ENCODE measurements at places on chromosomes 3 and 15. TPM values are rescaled to one million over a fixed set of nuclear protein-coding genes. Genes with fewer than 3 reads are reported as not detected.

Gene TMC3
- total RNA-seq, result not detected

Gene SYNM
- total RNA-seq, result 0.79 TPM

Gene TMEM212
- total RNA-seq, result not detected

Gene CFAP92
- not detected for total RNA-seq

Gene ZKSCAN7
- 0.79 TPM for total RNA-seq

Gene RTP1
- total RNA-seq, result not detected

Gene CYP1A2
- total RNA-seq, result not detected

Gene SLC51A
- total RNA-seq, result not detected

Gene TBC1D2B
- 62.3 TPM for total RNA-seq

Gene LIPC
- 0.93 TPM for total RNA-seq

- peaks cover 9% of the 10 kb centered on the region for H3K4me1 ChIP-seq
- no peaks in the 10 kb centered on the region for H3K27me3 ChIP-seq
- no peak for DNase-seq
- no peak overlapping the region for H3K27ac ChIP-seq
- no peak overlapping the region for H3K4me3 ChIP-seq
Measured at GRCh38 chr3:140761076-140761639, 83.3 kb downstream of the TRIM42 start.

- H3K27me3 ChIP-seq, result no peaks in the 10 kb centered on the region
- no peak overlapping the region for H3K27ac ChIP-seq
Measured at GRCh38 chr3:135633078-135633477, 332.4 kb upstream of the PPP2R3A start.

- H3K27ac ChIP-seq, result no peak overlapping the region
- peak; percentile 69 for DNase-seq
- H3K36me3 ChIP-seq, result no peaks in the 10 kb centered on the region
- H3K4me3 ChIP-seq, result peak overlapping the region; percentile 28
- peaks cover 31% of the 10 kb centered on the region for H3K4me1 ChIP-seq
Measured at GRCh38 chr3:48561045-48561736, 2.4 kb downstream of the UCN2 start.

DNA sequence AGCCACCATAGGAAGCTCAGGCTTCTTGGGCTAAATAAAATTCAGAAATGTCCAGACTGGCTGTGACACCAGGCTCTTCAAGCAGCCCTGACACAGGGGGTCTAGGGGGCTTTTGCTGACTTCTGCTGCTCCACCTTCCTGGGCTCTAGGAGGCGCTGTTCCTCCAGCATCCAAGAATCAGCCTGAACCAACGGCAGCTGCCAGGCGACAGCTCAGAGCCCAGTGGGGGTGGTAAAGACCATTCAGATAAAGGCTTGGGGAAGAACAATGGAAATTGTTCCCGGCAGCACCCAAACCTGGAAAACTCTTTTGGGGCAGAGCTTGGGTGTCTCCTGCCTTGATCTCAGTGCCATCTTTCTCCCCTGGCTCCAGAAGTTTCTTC is 21.6 kb upstream of the PSTPIP1 start:
- H3K4me3 ChIP-seq, result no peak overlapping the region
- peaks cover 8% of the 10 kb centered on the region for H3K27me3 ChIP-seq
- peak; percentile 88 for DNase-seq
- H3K36me3 ChIP-seq, result no peaks in the 10 kb centered on the region

DNA sequence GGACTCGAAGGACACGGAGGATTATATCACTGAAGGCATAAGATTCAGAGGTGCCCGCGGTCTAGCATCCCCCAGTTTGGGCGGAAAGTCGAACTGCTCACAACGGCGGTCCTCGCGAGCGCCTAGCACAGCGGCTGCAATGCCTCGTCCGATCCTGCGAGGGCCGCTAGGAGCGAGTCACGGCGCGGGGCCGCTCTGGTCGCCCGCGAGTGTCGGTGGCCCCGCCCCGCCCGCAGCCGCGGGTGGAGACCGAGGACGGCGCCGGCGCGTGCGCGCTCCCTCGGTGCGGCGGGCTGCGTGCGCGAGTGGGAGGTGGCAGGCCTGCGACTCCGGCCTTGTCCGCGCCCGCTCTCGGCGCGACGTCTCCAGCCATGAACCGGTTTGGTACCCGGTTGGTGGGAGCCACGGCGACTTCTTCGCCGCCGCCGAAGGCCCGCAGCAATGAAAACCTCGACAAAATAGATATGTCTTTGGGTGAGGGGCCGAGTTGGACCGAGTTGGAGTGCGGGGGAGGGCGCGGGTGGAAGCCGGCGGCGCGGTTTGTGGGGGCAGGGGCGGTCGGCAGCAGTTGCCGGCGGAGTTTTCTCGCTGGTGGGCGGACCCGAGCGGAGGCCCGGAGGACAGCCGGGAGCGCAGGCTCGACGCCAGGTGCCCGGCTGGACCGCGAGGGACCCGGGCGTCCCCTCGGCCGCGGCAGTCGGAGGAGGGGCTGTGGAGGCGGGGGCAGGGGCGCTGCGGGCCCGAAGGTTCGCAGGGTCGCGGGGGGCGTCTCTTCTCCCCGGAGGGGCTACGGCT is at the start of gene FYTTD1:
Gene FYTTD1 (plus strand): TSS at position 283 of the 795 bp plus-strand sequence. CDS start 89 bp downstream, at position 372.
- H3K27me3 ChIP-seq, result peaks cover 4% of the 10 kb centered on the region
- DNase-seq, result peak; percentile 97
- H3K27ac ChIP-seq, result peak within 1 kb of the TSS; percentile 96

GRCh38 chr15:87816811-87817210 is 439.7 kb downstream of the NTRK3 start:
- H3K4me3 ChIP-seq, result no peak overlapping the region
- no peaks in the 10 kb centered on the region for H3K27me3 ChIP-seq
- no peaks in the 10 kb centered on the region for H3K4me1 ChIP-seq
- H3K27ac ChIP-seq, result no peak overlapping the region
- no peaks in the 10 kb centered on the region for H3K36me3 ChIP-seq

DNA sequence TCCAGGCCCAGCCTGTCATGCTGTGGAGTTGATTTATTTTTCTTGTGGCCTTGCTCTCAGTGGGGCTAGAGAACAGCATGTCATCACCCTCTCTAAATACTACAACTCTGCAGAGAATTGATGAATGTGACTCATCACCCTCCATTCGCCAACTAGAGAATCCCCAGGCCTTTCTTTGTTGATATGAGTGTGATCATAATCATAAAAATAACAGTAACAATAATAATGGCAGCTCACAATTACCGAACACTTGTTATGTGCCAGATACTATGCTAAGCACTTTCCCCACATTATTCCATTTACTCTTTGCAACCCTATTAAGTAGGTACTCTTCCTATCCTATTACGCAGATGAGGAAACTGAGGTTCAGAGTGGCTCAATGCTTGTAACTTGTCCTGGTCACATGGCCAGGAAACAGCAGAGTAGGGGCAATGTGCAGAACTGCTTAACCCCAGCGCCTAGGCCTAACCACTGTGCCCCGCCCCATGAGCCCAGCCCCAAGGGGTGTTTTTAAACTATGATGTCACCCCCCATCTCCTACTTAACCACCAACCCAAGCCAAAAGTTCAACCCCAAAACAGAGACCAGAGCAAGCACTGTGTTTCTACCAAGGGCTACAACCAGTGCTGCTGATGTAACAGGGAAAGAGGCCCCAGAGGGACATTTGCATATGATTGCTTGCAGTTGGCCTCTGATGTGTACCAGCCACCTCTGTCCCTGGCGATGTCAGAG is 104.5 kb downstream of the ADCY5 start:
- no peaks in the 10 kb centered on the region for H3K36me3 ChIP-seq
- no peak overlapping the region for H3K4me3 ChIP-seq
- peaks cover 12% of the 10 kb centered on the region for H3K4me1 ChIP-seq
- peak; percentile 59 for DNase-seq
- no peak overlapping the region for H3K27ac ChIP-seq
- H3K27me3 ChIP-seq, result peaks cover 5% of the 10 kb centered on the region

GRCh38 chr15:67194171-67195114 is 60.0 kb downstream of the AAGAB start:
- H3K27me3 ChIP-seq, result no peaks in the 10 kb centered on the region
- DNase-seq, result no peak
- H3K4me1 ChIP-seq, result peaks cover 19% of the 10 kb centered on the region
- H3K36me3 ChIP-seq, result peaks cover 70% of the 10 kb centered on the region
- no peak overlapping the region for H3K4me3 ChIP-seq
- H3K27ac ChIP-seq, result peak overlapping the region; percentile 17

GRCh38 chr3:63613561-63613960 is 38.9 kb upstream of the SNTN start:
- DNase-seq, result no peak
- no peaks in the 10 kb centered on the region for H3K36me3 ChIP-seq
- H3K4me1 ChIP-seq, result no peaks in the 10 kb centered on the region
- H3K4me3 ChIP-seq, result no peak overlapping the region
- no peaks in the 10 kb centered on the region for H3K27me3 ChIP-seq

DNA sequence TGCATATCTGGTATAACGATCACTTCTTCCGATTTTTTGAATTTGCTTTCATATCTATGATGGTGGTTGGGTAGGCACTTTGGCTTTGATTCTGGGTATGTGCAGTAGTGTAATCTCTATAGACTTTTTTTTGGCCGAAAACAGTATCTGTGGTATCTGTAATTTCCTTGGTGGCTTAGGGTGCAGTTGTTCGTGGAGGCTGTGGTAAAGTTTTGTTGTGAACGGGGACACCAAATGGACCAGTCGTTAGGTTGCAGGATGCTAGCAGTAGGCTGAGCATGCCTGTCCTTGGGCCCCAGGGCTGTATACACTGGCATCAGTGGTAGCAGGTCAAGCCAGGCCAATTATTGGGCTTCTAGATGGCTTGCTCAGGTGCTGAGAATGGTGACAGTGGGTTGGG is 55.2 kb downstream of the CCDC66 start:
- H3K4me3 ChIP-seq, result peak overlapping the region; percentile 7
- DNase-seq, result peak; percentile 63
- H3K4me1 ChIP-seq, result peaks cover 64% of the 10 kb centered on the region

DNA sequence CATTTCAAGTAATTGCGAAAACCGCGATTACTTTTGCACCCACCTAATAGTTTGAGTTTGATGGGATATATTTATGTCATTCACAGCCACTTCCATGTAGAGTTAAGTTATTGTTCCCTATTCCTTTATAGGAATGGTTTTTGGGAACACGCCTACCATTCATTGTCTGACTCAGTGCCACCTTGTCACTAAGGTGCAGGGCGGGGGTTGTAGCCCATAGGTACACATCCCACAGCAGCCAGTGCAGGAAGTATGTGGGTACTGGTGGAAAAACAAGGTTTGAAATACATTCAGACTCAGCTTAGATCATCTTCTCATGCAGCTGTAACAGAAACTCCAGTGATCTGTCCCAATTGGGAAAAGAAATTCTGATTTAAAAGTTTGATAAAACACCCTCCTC is 48.2 kb upstream of the CFAP161 start:
- no peaks in the 10 kb centered on the region for H3K36me3 ChIP-seq
- DNase-seq, result no peak
- H3K27me3 ChIP-seq, result peaks cover 20% of the 10 kb centered on the region
- H3K4me3 ChIP-seq, result no peak overlapping the region
- H3K4me1 ChIP-seq, result peaks cover 11% of the 10 kb centered on the region
- no peak overlapping the region for H3K27ac ChIP-seq

DNA sequence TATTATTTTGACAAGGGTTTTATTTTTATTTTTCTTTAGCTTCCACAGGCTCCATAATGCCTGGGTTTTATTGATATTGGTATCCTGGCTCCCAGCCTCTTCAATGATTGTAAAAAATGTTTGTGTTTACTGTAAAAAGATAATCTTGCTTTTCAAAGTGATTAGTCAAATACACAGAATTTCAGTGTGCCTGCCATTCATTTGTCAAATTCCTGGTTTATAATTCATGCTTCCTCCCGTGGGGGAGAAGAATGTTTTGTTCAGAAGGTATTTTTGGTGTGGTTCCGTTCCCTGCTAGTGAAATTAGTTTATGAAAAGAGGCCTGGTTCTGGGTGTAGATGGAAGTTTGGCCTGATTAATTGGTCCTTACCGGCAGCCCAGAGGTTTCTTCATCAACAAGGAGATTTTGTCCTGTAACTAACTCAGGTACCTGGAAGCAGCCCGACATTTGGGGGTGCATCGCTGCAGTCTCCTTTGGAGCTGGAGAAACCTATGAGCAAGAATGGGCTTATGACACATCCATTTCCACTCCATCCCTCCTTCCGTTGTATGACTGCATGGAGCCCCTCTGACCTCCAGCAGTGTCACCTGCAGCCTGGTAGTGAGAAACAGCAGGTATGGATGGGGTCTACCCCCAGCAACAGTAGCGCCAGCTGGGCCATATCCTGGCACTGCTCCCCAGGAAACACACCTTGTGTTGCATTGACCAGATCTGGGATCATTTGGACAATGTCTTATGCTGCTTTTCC is 101.5 kb downstream of the PGPEP1L start:
- H3K4me1 ChIP-seq, result peaks cover 14% of the 10 kb centered on the region
- no peaks in the 10 kb centered on the region for H3K27me3 ChIP-seq
- no peak overlapping the region for H3K27ac ChIP-seq
- H3K36me3 ChIP-seq, result peaks cover 14% of the 10 kb centered on the region
- no peak overlapping the region for H3K4me3 ChIP-seq

- H3K27ac ChIP-seq, result no peak overlapping the region
- no peak for DNase-seq
- no peaks in the 10 kb centered on the region for H3K27me3 ChIP-seq
- H3K4me1 ChIP-seq, result peaks cover 8% of the 10 kb centered on the region
- no peak overlapping the region for H3K4me3 ChIP-seq
- no peaks in the 10 kb centered on the region for H3K36me3 ChIP-seq
Measured at GRCh38 chr15:100105101-100105500, 236.7 kb downstream of the ADAMTS17 start.

GRCh38 chr15:37019479-37020433 is 80.6 kb downstream of the MEIS2 start:
- DNase-seq, result no peak
- no peaks in the 10 kb centered on the region for H3K4me1 ChIP-seq
- H3K27me3 ChIP-seq, result no peaks in the 10 kb centered on the region
- H3K36me3 ChIP-seq, result no peaks in the 10 kb centered on the region

GRCh38 chr3:14935592-14936345 is 11.6 kb upstream of the NR2C2 start:
- peaks cover 2% of the 10 kb centered on the region for H3K4me1 ChIP-seq
- DNase-seq, result no peak
- no peak overlapping the region for H3K4me3 ChIP-seq
- no peak overlapping the region for H3K27ac ChIP-seq
- peaks cover 12% of the 10 kb centered on the region for H3K27me3 ChIP-seq

GRCh38 chr15:36175741-36176291 is 403.6 kb upstream of the CDIN1 start:
- H3K27ac ChIP-seq, result no peak overlapping the region
- H3K4me1 ChIP-seq, result no peaks in the 10 kb centered on the region
- H3K27me3 ChIP-seq, result no peaks in the 10 kb centered on the region
- DNase-seq, result no peak
- no peak overlapping the region for H3K4me3 ChIP-seq

- H3K4me3 ChIP-seq, result no peak overlapping the region
- no peak overlapping the region for H3K27ac ChIP-seq
- no peaks in the 10 kb centered on the region for H3K36me3 ChIP-seq
- H3K27me3 ChIP-seq, result no peaks in the 10 kb centered on the region
- DNase-seq, result no peak
- no peaks in the 10 kb centered on the region for H3K4me1 ChIP-seq
Measured at GRCh38 chr3:151673974-151674373, 59.8 kb upstream of the AADACL2 start.

GRCh38 chr3:76047368-76047767 is 262.0 kb upstream of the ZNF717 start:
- no peak overlapping the region for H3K4me3 ChIP-seq
- no peaks in the 10 kb centered on the region for H3K36me3 ChIP-seq
- no peak for DNase-seq
- no peak overlapping the region for H3K27ac ChIP-seq

All from activated CD4-positive, alpha-beta T cell treated with anti-CD3 and anti-CD28 coated beads, Interleukin-2, amount 10 ng/mL, durations not matched to agents 24 days and 14 days (primary cell).